A172 (cell line): ENCODE measurements at places on chromosomes 16 and 17.

DNA sequence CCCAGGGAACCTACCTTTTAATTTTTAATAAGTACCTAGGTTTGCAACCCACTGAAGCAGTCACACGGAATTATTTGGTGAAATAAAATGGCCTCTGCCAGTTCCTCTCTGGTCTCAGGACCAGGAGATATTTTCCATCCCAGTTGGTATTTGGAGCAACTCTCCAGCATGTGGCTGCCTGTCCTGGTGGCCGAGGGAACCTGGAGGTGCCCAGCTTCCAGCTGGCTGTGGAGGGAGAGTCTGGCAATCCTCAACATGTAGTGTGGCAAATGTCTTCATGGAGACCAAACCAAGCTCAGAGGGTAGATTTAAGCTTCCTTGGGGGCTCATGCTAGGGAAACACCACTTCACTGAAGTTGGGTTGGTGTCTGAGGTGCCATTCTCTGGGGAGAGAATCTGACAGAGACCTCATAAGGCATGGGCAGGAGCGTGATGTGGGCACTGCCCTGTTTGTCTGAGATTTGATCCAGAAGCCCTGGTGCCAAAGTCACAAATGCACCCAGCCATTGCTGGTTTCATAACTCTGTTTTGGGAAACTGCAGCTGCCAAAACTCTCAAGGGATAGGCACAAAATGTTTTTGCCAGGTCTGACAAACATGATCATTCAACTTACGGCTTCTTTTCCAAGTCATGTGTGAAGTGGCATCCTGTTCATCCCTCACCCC is 2.8 kb downstream of the MT1X start:
- no peak for DNase-seq

DNA sequence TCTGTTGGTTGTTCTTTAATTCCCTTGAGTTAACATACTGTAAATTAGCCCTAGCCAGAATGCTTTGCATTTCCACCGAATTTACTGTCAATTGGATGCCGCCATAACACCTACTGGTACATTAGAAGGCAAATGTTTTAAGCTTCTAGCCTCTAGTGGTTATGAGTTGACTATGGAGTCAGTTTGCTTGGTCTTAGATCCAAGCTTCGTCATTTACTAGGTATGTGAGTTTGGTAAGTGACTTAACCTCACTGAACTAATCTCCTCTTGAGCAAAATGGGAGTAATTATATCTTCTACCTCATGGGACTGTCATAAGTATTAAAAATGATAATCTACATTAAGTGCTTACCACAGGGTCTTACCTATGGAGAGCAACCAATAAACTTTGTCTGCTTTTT is 20.4 kb upstream of the CDH11 start:
- DNase-seq, result no peak

DNA sequence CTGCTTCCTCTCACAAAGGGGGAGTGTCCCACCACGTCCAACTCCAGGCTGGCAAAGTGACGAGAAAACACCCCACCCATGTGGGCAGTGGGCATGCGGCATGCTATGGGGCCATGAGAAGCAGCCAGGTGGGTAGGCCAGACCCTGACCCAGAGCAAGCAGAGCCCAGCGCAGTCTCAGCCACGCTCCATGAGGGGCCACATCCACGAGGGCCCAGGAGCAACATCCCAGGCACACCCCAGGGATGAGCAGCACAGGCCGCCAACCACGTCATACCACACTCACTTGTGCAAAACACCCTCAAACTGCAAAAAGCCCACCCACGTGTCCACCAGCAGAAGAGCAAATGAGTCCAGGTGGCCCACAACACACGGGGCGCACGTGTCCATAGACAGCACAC is 117.0 kb downstream of the ZNF778 start:
- no peak for DNase-seq

DNA sequence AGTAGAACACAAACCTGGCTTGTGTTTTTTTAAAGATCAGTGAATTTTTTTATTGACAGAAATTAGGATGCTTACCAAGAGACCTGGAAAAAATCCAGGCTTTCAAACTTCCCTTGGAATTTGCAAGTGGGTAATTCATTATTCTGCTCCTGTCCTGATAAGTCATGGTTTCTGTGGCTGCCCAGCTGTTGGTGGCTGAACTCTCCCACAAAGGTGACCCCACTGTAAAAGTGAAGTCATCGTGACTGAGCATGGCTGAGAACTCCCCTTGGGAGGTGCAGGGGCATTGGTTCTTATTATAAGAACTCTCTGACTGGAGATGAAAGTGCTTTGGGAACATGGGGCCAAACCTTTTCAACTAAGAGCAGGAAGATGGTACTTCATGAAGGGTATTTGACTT is 46.6 kb upstream of the TANC2 start:
- peak; percentile 81 for DNase-seq

DNA sequence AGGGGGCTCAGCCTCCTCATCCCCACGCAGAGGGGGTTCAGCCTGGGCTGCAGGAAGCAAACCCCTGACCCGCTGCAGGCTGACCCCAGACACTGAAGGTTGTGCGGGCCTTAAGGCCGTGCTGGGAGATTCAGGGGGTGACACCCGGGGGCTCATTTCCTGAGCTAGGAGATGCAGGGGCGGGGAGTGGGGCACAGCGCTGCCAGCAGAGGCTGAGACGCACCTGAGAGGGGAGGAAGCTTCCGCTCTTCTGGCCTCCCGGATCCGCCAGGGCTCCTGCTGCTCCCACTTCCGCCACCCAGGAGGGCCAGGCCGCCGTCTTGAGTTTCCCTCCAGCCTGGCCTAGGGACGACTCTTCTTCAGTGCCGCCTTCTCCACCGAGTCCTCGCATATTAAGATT is 173.2 kb upstream of the FOXF1 start:
- no peak for DNase-seq

- DNase-seq, result peak; percentile 86
Observed at GRCh38 chr16:88315543-88316105, 67.1 kb upstream of the ZNF469 start.

- no peak for DNase-seq
Observed at GRCh38 chr16:19991614-19992013, 82.1 kb downstream of the GPR139 start.

DNA sequence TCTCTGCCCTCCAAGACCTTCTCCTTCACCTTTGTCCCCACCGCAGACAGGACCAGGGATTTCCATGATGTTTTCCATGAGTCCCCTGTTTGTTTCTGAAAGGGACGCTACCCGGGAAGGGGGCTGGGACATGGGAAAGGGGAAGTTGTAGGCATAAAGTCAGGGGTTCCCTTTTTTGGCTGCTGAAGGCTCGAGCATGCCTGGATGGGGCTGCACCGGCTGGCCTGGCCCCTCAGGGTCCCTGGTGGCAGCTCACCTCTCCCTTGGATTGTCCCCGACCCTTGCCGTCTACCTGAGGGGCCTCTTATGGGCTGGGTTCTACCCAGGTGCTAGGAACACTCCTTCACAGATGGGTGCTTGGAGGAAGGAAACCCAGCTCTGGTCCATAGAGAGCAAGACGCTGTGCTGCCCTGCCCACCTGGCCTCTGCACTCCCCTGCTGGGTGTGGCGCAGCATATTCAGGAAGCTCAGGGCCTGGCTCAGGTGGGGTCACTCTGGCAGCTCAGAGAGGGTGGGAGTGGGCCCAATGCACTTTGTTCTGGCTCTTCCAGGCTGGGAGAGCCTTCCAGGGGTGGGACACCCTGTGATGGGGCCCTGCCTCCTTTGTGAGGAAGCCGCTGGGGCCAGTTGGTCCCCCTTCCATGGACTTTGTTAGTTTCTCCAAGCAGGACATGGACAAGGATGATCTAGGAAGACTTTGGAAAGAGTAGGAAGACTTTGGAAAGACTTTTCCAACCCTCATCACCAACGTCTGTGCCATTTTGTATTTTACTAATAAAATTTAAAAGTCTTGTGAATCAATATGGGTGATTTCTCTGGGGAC is 12.2 kb downstream of the CX3CL1 start:
- no peak for DNase-seq

DNA sequence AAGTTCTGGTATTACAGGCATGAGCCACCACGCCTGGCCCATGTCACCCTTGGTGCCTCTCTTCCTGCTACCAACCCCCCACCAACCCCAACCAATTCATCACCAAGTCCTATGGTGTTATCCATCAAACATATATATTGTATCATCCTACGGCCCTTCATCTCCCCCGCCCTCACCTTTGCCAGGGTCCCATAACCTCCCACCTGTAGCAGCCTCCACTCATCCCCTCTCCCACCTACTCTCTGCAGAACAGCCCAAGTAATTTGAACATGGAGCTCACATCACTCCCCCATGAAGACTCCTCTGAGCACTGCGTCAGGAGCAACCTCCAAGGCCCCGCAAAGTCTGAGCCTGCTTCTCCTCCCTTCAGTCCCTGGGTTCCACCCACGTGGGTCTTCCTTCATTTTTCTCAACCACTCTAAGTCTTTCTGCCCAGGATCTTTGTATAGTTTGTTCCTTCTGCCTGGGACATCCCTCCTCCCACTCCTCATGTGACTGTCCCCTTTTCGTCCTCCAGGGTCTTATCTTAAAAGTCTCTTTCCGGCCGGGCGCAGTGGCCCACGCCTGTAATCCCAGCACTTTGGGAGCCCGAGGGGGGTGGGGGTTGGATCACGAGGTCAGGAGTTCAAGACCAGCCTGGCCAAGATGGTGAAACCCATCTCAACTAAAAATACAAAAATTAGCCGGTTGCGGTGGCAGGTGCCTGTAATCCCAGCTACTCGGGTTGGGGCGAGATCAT is 7.0 kb upstream of the HID1 start:
- no peak for DNase-seq

- peak; percentile 18 for DNase-seq
Observed at GRCh38 chr17:64534187-64534586, 27.4 kb downstream of the CEP95 start.

DNA sequence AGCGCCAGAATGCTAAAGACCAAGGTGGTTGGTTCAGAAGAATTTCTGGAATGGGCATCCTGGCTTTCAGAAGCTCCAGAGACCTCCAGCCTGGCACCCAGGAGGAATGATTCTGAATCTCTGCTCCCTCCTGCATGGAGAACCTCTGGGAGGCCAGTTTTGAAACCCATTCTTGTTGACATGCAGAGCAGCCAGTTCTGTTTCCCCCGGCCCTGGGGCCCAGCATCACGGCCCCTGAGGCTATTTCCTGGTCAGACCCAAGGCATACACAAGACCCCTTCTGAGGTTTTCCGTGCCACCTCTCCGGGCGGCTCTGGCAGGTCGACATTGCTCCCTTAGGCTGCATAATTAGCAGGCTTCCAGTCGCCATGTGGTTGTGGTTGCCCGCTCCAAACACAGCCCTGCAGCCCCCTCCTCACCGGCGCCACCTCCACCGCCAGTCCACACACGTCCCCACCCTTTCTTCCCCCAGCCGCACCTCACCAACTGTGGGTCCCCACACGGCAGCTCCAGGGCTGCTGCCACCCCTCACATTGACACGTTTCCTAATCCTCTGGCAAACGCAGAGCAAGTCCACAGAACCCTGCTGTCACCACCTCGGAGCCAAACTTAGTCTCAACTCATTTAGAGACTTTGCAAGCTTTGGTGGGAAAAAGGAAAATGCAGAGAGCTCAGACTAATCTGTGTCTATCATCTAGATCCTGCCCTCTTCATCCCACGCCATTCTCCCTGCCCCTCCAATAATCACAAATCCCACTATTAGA is 367.1 kb downstream of the SOX9 start:
- no peak for DNase-seq

GRCh38 chr17:8776881-8777280 is 18.5 kb upstream of the SPDYE4 start:
- DNase-seq, result no peak

- DNase-seq, result no peak
Observed at GRCh38 chr16:10983159-10983558, 38.8 kb downstream of the CLEC16A start.

- DNase-seq, result peak; percentile 92
Observed at GRCh38 chr17:64202683-64203344, 60.2 kb downstream of the TEX2 start.

DNA sequence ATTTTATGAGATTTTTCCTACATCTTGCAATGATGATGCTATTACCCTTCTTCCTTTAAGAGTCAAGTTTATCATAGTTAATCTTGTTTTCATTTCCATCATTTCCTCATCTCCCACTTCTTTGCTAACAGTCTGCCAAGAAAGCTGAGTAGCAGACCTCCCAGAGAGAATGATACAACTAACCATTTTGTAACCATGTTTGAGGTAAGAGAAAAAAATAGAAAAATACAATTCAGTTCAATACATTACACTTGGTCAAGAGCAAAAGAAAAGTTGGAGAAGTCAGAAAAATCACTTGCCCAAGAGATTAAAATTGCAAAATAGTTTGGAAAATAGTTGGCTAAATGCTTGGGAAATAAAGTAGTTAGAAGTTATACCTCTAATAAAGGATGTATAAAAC is 154.4 kb downstream of the ABCA8 start:
- no peak for DNase-seq
